ENCODE measurements at places on chromosomes 13 and 19. TPM values are rescaled to one million over a fixed set of nuclear protein-coding genes. Genes with fewer than 3 reads are reported as not detected.

DNA sequence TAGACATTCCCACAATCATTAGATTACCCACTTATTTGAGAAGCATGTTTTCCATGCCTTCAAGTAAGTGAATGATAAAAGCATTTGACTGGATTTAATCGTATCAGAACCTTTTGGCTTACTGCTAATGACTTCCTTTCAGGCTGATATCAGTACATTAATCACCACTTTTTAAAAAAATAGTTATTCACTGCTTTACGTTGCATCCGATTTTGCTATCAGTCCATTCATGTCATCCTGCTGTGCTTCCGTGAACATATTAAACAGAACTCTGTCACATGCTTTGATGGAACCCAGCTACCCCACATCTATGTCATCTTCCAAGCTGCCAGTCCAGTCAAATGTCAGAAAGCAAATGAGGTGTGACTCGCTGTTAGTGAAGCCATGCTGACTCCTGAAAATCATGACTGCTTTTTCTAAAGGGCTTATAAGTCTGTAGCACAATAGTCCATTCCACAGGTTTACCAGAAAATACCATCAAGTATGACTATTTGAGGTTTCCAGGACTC, 440.9 kb downstream of the IRS2 start:
- no peaks in the 10 kb centered on the region for H3K27me3 ChIP-seq
- H3K27ac ChIP-seq, result no peak overlapping the region
- no peaks in the 10 kb centered on the region for H3K36me3 ChIP-seq
- no peak overlapping the region for H3K4me3 ChIP-seq
- no peak for DNase-seq
- no peaks in the 10 kb centered on the region for H3K4me1 ChIP-seq

MEIOSIN gene
- not detected for total RNA-seq

GRCh38 chr13:113845055-113845454, 18.8 kb downstream of the GAS6 start:
- no peaks in the 10 kb centered on the region for H3K27me3 ChIP-seq
- no peak overlapping the region for H3K4me3 ChIP-seq
- peaks cover 6% of the 10 kb centered on the region for H3K4me1 ChIP-seq
- no peaks in the 10 kb centered on the region for H3K36me3 ChIP-seq

GRCh38 chr13:54706336-54706735, 1677.7 kb downstream of the OLFM4 start:
- no peak overlapping the region for H3K27ac ChIP-seq
- no peaks in the 10 kb centered on the region for H3K27me3 ChIP-seq
- no peaks in the 10 kb centered on the region for H3K4me1 ChIP-seq
- no peak overlapping the region for H3K4me3 ChIP-seq
- no peak for DNase-seq

DNA sequence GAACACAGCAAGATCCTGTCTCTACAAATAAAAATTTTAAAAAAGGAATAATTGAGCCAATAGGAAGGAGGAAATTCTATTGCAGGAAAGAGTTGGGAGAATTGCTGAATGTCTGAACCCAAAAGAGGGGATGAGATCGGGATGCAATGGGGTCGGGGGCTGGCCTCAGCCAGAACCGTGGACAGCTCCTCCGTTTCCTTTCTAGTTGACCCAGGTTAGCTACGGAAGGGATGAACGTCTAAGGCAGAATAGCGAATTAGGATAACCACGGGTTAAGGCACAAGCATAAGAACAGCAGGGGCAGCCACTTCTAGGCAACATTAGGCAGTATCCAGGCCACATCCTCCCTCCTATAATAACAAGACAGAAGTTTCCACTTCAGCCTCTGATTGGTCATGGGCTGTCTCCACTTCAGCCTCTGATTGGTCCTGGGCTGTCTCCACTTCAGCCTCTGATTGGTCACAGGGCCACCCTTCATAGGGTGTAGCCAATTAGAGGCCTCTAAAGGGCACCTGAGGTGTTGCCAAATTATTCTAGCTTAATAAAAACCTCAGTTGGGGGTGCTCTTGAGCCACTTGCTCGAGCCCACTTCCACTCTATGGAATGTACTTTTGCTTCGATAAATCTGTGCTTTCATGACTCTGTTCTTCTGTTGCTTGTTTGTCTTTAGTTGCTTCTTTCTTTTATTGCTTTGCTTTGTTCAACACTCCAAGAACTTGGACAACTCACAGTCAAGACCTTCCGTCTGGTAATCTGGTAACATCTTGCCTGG, 24.9 kb upstream of the TPM4 start:
- no peak overlapping the region for H3K27ac ChIP-seq
- DNase-seq, result no peak
- H3K4me3 ChIP-seq, result no peak overlapping the region
- H3K36me3 ChIP-seq, result no peaks in the 10 kb centered on the region

NLRP5 gene
- not detected for total RNA-seq

DNA sequence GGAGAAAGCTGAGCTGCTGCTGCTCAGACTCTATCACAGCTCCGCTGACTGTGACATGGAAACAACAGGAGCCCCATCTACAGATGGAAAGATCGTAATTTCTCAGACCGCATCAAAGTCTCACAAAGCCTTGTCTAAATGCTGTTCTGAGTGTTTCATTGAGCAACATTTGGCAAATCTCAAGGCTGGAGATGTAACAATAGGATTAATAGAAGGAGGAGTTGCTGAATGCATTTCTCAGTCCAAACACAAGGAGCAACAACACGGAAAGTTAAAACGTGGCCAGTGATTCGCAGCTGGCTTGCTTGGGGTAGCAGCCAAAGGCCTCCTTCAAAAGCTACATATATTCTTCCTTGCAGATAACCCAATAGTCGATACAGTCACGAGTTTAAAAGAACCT, 55.7 kb downstream of the MRPL57 start:
- no peaks in the 10 kb centered on the region for H3K27me3 ChIP-seq
- H3K27ac ChIP-seq, result no peak overlapping the region
- no peaks in the 10 kb centered on the region for H3K4me1 ChIP-seq
- H3K36me3 ChIP-seq, result no peaks in the 10 kb centered on the region

DNA sequence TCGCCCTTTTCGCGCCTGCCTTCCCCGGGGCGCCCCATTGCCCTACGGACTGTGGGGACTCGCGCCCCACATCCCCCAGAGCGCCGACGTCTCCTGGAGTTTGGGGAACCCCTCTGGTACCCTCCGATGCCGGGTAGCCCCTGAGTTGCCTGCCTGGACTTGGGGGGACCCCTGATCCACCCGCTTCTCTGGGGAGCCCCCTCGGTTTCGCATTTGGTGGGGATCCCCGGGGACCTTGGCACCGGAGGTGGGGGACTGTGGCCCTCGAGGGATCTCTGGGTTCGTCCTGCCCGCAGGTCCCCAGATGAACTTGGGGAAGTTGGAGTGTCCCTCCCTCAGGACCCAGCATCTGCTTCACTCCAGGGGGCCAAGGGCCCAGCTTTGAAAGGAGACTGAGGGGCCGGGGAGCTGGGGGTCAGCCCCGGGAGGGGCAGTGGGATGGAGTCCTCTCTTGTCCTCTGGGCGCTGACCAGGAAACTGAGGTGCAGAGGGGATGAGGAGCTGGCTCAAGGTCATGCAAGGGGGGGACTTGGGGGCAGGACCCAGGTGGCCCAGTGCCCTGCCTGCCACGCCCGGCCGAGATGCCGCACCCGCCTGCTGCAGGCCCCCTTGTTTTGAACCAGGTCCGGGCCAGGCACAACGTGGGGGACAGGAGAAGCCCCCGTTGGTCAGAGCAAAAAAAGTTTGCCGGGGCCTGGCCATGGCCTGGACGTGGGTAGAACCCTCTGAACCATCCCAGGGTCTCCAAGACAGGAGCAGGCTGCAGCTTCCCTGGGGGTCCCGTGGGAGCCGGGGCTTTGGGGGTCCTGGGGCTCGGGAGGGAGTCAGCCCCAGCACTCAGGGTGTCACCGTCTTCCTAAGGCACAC, 1.0 kb downstream of the EFNA2 start:
- peaks cover 13% of the 10 kb centered on the region for H3K4me1 ChIP-seq
- no peak overlapping the region for H3K27ac ChIP-seq
- H3K36me3 ChIP-seq, result no peaks in the 10 kb centered on the region
- peaks cover 21% of the 10 kb centered on the region for H3K27me3 ChIP-seq

ZNF682 gene
- total RNA-seq, result 21.7 TPM

- no peak for DNase-seq
- no peak overlapping the region for H3K27ac ChIP-seq
- H3K4me1 ChIP-seq, result no peaks in the 10 kb centered on the region
These were observed 38.1 kb upstream of the ZNF766 start for GRCh38 chr19:52231154-52231910.
